ENCODE measurements at places on chromosomes 16 and 17.

DNA sequence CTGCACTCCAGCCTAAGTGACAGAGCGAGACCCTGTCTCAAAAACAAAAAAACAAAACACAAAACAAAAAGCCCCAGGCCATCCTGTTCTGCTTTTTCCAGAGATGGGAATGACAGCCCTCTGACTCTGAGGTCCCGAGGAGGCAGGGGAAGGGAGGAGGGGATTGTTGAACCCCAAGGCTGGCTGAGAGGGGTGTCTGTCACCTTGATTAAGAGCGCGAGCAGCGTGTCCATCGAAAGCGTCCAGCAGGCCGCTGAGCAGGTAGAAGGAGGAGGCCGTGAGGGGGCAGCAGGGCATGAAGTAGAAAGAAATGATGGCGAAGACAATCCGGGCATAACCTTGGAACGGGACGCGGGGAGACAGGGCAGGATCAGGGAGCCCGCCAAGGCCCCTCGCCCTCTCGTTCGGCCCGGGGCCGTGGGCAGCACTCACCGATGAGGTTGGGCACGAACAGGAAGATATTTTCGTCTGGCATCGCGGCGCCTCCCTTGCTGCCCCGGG lies 593 bp downstream of the CDIPT start:
- H3K36me3 ChIP-seq: peaks cover 7% of the 10 kb centered on the region
- peak overlapping the region; percentile 80 for H3K27ac ChIP-seq
- no peaks in the 10 kb centered on the region for H3K27me3 ChIP-seq

DNA sequence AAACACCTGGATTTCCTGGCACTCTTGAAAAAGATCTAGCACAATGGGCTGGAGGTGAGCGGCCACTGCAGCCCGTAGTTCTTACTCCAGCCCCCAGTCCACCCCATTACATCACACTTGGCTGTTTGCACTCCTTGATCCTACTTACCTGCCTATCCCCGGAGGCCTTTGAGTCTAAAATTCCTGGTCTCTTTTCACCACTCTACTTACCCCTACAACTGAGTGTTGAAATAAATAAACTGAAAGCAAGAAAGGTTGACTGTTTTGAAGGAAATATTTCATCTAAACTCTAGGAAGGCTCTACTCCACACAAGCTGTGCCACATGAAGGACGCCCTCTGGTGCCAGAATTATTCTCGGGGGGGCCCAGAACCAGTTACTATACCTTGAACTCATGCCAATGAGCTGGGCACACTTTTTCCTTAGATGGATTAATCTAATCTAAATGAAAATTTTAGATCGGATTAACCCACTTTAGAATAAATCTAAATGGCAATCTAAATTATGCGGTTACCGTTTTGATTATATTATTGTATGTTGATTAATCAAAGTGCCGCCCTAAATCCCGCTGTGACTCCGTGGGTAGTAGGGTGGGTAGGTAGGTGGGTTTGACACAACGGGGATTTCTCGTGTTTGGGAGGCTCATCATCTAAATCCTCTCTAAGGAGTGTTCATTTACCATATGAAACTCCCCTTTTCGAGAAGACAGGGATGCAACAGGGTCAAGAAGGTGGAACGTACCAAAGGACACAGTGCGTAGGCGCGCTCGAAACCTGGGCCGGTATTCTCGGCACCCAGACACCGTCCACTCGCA lies 651 bp upstream of the EIF1 start:
- H3K27me3 ChIP-seq: no peaks in the 10 kb centered on the region
- peak; percentile 65 for DNase-seq
- peaks cover 43% of the 10 kb centered on the region for H3K36me3 ChIP-seq
- peak overlapping the region; percentile 94 for H3K4me3 ChIP-seq
- peak overlapping the region; percentile 94 for H3K27ac ChIP-seq
- peaks cover 41% of the 10 kb centered on the region for H3K4me1 ChIP-seq

DNA sequence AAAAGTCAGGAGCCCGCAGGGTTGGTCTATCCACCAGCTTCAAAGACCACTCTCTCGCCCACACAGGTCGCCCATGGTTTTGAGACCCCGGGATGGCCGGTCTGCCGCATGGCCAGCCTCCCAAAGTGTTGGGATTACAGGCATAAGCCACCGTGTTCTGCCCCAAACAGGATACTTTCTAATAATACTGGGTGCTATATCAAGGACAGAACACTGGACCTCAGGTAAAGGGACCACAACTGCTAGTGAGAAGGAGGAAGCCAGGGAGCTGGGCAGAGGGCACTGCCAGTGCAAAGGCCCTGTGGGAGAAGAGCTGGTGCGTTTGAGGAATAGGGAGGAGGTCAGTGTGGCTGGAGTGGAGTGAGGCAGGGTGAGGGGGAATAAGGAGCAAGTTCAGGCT lies 34.1 kb downstream of the IL21R start:
- no peaks in the 10 kb centered on the region for H3K27me3 ChIP-seq
- peak; percentile 1 for DNase-seq
- peaks cover 76% of the 10 kb centered on the region for H3K36me3 ChIP-seq
- peak overlapping the region; percentile 62 for H3K27ac ChIP-seq
- peaks cover 24% of the 10 kb centered on the region for H3K4me1 ChIP-seq
- no peak overlapping the region for H3K4me3 ChIP-seq

GRCh38 chr16:60200161-60200560 lies 1466.0 kb upstream of the GOT2 start:
- no peaks in the 10 kb centered on the region for H3K4me1 ChIP-seq
- H3K27me3 ChIP-seq: no peaks in the 10 kb centered on the region

DNA sequence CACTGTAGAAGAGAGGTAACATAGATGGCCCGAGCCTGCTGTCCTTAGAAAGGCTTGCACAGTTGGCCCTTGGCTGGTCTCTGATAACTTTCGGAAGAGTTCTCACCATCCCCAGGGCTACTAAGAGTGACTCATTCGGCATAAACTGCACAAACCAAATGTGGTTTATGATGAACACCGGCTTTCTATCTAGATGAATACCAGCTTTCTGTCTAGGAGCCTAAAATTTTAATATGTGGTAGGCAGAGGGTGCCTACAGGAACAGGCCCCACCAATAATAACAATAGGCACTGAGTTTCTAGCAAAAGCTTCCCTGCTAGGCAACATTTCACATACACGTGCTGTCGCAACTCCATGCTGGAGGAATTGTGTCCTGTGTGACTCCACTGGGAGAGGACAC lies 15.4 kb downstream of the CNOT1 start:
- H3K4me3 ChIP-seq: no peak overlapping the region
- no peak for DNase-seq
- no peak overlapping the region for H3K27ac ChIP-seq
- no peaks in the 10 kb centered on the region for H3K27me3 ChIP-seq
- peaks cover 29% of the 10 kb centered on the region for H3K4me1 ChIP-seq
- H3K36me3 ChIP-seq: peaks cover 25% of the 10 kb centered on the region

DNA sequence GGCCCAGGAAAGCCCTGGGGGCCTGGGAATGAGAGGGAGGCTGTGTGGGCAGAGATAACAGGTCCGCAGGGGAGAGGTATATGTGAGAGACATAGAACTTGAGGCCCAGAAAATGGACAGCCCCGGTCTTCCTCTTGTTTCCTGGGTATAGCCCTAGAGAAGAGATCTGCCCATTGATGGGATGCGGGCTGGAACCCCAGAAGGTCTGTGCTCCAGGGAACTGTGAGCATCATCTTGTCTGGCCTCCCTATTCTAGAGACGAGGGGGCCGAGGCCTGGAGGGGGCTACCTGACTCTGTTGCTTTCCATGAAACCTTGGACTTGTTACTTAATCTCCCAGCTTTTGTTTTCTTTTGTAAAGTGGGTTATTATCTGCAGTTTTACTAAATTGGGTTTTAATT lies 53.9 kb downstream of the NKD1 start:
- no peak overlapping the region for H3K27ac ChIP-seq
- H3K4me3 ChIP-seq: no peak overlapping the region
- H3K4me1 ChIP-seq: peaks cover 43% of the 10 kb centered on the region
- no peak for DNase-seq

- no peaks in the 10 kb centered on the region for H3K27me3 ChIP-seq
- H3K27ac ChIP-seq: no peak overlapping the region
- H3K4me1 ChIP-seq: peaks cover 26% of the 10 kb centered on the region
- H3K36me3 ChIP-seq: no peaks in the 10 kb centered on the region
Observed at GRCh38 chr16:15900357-15900756, 12.0 kb upstream of the CEP20 start.

- no peaks in the 10 kb centered on the region for H3K36me3 ChIP-seq
- H3K27ac ChIP-seq: no peak overlapping the region
- no peaks in the 10 kb centered on the region for H3K4me1 ChIP-seq
- H3K4me3 ChIP-seq: no peak overlapping the region
- no peak for DNase-seq
Observed at GRCh38 chr16:63882576-63882975, 1239.3 kb downstream of the CDH11 start.

DNA sequence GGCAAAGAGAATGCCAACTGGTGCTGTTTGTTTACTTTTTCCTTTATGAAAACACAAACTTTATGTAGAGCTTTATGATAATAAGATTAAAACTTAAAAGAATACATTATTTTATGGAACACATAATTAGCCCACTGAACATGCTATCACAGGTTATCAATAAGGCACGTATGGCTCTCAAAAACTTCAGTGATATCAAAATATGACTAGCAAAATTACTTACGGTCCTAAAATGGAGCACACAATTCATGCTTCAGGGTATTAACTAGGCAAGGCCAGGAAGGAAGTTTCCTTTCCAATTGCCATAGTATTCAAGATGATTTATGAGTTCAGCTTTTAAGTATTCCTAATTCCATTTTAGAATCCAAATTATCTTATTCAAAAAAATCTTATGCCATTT lies 3.6 kb downstream of the RNF43 start:
- no peaks in the 10 kb centered on the region for H3K36me3 ChIP-seq
- no peaks in the 10 kb centered on the region for H3K27me3 ChIP-seq
- H3K4me3 ChIP-seq: peak overlapping the region; percentile 41

- peaks cover 57% of the 10 kb centered on the region for H3K4me1 ChIP-seq
- no peak for DNase-seq
- peaks cover 17% of the 10 kb centered on the region for H3K36me3 ChIP-seq
- no peak overlapping the region for H3K27ac ChIP-seq
- H3K4me3 ChIP-seq: no peak overlapping the region
- no peaks in the 10 kb centered on the region for H3K27me3 ChIP-seq
Observed at GRCh38 chr16:85004587-85005205, 6.6 kb downstream of the ZDHHC7 start.

DNA sequence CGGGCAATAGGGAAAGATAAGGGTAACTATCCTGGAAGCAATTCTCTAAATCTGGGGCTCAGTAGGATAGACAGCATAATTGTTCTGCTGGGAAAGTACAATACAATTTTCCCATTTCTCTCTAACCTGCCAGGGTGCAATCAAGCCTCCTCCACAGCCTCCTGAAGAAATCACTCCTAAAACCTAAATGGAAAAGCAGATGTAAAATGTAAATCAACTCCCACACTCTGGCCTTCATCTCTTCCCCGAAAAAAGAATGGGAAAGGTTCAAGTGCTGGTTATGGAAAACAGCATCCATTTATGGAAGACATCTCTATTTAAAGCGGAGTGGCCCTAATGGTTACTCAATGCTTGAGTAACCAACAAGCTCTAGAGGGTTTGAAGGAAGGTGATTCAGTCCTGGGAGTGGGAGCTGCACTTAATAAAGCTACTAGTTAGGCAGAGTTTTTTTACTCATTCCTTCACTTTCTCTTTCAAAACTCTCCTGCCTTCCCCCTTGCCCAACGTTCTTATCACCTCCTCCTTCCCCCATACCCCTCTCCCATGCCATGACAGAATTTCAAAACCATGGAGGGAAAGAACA lies 5.1 kb downstream of the MMD start:
- no peaks in the 10 kb centered on the region for H3K27me3 ChIP-seq
- H3K4me3 ChIP-seq: no peak overlapping the region
- peak overlapping the region; percentile 8 for H3K27ac ChIP-seq
- H3K36me3 ChIP-seq: peaks cover 38% of the 10 kb centered on the region
- DNase-seq: no peak

DNA sequence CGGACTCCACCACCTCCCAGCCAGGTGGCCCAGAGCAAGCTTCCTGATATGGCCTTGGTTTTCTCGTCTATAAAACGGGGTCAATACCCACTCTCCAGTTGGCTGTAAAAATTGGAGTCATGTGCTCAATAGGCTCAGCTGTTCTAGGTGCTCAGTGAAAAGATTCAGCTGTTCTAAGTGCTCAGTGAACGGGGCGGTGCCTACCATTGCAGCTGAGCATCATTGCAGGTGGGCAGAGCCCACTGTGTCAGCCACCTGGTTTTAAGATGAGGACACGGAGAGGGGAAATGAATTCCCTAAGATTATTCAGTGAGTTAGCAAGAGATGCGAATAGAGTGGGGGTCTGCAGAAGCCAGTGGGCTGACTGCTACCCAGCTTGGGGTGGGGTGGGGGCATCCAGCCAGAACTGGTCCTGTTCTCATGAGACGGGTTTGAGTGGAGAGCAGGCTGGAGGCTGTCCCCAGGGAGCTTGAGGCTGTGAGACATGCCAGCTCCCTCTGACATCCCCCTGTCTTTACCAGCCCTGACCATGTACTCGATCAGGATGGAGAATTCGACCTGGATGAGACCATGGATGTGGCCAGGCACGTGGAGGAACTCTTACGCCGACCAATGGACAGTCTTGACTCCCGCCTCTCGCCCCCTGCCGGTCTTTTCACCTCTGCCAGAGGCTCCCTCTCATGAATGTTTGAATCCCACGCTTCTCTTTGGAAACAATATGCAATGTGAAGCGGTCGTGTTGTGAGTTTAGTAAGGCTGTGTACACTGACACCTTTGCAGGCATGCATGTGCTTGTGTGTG lies 21.9 kb downstream of the STAT5A start:
- no peak for DNase-seq
- H3K27me3 ChIP-seq: no peaks in the 10 kb centered on the region
- peak overlapping the region; percentile 88 for H3K27ac ChIP-seq
- H3K4me1 ChIP-seq: peaks cover 67% of the 10 kb centered on the region
- peaks cover 63% of the 10 kb centered on the region for H3K36me3 ChIP-seq

DNA sequence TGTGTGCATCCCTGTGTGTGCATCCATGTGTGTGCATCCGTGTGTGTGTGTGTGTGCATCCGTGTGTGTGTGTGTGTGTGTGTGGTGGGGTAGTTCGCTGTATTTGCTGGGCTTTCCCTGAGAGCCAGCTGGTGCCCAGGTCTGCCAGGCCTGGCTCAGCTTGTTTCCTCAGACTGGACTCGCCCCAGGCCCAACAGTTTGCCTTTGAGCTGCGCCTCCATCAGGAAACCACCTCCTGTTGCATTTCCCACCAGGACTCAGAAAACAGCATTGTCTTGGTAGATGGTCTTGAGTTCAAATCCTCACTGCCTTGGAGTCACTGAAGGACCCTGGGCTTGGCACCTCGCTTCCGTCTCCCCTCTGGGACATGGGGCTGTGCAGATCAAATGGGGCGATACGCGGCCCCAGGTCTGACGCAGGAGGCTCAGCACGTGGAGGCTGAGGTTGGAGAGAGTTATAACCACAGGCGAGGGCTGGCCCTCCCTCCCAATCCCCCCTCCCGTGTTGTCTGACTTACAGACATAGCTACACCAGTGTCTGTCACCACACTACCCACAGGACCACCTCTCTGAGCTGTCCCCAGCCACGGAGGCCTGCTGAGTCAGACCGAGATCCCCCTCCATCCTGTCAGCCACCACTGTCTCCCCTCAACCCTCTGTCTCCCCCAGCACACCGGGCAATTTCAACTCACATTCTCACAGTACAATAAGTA lies 4.7 kb downstream of the ITGAE start:
- peaks cover 77% of the 10 kb centered on the region for H3K4me1 ChIP-seq
- peak; percentile 88 for DNase-seq
- peaks cover 18% of the 10 kb centered on the region for H3K27me3 ChIP-seq

All from activated naive CD8-positive, alpha-beta T cell treated with anti-CD3 and anti-CD28 coated beads, Interleukin-2, amount 50 U/mL, for 24 hours (primary cell).